ENCODE measurements at places on chromosomes 5 and 9.

GRCh38 chr9:36462245-36462644, 62.2 kb upstream of the RNF38 start:
- DNase-seq, result no peak

DNA sequence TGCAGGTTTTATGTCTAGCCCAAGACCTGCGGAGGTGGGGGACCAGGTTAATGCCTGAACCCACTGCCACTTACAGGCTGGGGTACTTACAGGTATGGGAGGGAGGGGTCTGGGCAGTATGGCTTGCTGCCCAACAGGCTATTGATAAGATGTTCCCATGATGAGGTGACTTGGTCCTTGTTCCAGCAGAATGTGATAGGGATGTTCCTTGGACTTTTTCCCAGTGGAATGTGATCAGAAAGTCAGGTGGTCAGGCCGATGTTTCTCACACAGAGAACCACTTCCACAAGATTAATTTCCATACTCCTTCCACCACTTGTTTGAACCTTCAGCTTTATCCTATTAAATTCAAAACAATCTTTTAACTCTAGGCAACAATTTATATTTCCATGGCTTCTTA, 27.0 kb upstream of the GPX3 start:
- DNase-seq, result no peak

DNA sequence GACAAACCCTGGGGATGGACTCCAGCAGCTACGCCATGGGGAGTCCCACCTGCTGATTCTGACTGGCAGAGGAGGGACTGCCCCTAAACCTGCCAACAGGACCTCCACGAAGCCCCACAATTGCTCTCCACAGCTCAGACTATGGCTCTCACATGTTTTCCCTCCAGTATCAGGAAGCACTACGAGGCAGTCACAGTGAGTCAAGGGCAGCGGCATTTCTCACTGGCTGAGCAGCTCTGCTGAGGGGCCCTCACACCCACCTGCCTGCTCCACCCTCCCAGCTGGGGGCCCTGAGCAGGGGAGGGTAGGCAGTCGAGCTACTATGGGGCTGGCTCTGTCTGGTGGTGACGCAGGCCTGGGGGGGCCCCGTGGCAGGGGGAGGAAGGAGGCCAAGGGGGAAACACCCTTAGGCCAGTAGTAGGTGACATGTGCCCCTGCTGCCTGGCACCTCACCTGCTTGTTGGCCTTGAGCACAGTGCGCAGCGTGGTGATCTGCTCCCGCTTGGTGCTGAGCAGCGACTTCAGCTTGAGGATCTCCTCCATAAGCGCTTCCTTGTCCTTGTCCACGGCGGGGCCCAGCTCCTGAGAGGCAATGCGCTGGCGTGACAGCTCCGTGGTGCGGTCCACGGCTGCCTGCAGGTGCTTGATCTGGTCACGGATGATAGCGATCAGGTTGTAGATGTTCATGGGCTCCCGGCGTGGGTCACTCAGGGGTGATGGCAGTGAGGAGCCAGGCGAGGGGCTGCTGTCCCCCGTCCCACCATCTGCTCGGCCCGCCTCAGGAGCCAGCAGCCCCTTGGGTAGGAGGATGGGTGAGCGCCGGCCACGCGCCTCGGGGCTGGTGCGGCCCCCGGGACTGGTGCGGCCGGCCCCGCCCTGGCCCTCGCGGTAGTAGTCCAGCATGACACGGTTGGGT, 46.3 kb downstream of the BICD2 start:
- no peak for DNase-seq

GRCh38 chr9:96464426-96464825, 14.5 kb downstream of the HABP4 start:
- no peak for DNase-seq

GRCh38 chr5:90590-91547, 1.1 kb upstream of the PLEKHG4B start:
- DNase-seq, result no peak

- no peak for DNase-seq
Observed at GRCh38 chr5:109394806-109395205, 15.0 kb downstream of the PJA2 start.

DNA sequence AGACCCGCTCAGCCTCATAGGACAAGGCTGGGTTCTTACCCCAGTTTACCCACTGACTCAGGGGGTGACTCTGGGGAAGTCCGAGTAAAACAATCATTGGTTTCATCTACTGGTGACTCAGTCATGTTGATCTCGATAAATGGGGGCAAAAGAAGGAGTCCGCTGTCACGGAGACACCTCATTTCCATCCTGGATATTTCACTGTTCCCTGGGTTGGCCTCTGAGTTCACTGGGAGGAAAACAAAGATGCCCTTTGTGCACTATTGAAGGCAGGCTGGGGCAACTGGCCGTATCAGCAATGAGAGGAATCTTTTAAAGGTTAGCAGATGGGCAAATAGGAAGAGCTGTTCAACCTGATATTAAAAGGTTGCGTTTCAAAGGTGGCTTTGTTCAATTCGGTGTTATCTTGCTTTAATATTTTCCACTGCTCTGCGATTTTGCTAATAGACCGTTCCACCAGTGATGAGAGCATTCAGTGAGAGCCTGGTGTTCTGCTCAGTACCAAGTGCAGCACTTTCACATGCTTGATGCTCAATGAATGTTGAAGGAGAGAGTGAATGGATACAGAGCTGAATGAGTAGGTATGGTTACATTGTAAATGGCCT, 110.2 kb upstream of the EGFLAM start:
- no peak for DNase-seq

DNA sequence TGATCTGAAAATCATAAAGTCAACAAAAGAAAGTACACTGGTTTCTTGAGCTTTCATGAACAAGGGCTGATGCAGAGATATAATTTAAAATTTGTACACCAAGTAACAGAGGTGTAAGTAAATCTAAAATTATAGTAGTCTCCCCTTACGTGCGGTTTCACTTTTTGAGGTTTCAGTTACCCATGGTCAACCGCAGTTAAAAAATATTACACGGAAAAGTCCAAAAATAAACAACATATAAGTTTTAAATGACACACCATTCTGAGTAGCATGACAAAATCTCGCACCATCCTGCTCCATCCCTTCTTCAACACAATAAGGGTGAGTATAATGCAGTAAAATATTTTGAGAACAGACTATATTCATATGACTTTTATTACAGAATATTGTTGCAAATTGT, 54.4 kb downstream of the AUH start:
- DNase-seq, result peak; percentile 61

- DNase-seq, result no peak
Observed at GRCh38 chr5:66739021-66739420, 142.8 kb downstream of the MAST4 start.

DNA sequence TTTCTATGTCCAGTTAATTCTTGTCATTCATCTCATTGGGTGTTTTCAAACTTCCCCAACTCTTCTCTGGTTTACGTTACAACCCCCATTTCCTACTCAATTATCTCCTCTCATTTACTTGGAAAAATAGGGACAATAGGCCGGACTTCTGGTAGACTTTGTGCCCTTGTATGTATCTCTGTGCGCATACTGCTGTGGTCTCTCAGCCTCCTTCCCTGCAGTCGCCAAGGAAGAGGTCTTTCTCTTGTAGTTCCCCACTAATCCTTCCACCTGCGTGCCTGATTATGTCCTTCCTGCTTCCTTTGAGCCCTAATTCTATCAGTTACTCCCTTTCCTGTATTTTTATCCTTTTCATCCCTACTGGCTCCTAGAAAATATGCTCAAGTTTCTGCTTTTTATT, 176.3 kb downstream of the GDNF start:
- DNase-seq, result no peak

DNA sequence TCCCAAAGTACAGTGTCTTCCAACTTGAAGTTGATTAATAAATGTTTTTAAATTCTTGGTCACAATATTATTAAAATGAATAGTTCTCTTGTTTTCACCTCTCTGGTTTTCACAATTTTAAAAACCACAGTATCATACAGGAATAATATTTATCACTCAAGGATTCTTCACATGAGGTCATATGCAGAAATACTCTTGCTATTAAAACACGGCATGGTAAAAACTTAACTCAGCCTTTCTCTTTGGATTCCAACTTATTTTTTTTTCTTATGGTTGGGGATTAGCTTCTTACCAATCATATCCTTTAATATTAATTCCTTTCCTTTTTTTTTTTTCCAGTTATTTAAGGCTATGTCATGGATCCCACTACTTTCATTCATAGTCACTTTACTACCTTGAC, 289.4 kb downstream of the ADAMTS6 start:
- no peak for DNase-seq

DNA sequence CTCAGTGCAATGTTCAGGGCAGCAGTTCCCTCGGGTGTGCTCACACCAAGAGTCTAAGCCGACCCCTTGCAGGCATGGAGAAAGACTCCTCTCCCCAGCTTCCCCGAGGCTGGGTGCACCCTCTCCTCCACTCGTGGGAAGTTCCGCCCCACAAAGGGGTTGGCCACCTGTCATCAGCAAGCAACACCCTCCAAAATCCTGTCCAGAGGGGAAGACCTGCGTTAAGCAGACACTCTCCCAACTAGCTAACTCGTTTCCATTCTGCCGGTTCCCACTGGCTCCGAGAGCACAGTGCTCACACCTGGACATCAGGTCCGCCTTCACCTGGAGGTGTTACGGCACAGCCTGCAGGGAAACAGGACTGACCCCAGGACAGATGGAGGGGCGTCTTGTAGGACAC, 117.9 kb upstream of the IRX4 start:
- DNase-seq, result no peak

DNA sequence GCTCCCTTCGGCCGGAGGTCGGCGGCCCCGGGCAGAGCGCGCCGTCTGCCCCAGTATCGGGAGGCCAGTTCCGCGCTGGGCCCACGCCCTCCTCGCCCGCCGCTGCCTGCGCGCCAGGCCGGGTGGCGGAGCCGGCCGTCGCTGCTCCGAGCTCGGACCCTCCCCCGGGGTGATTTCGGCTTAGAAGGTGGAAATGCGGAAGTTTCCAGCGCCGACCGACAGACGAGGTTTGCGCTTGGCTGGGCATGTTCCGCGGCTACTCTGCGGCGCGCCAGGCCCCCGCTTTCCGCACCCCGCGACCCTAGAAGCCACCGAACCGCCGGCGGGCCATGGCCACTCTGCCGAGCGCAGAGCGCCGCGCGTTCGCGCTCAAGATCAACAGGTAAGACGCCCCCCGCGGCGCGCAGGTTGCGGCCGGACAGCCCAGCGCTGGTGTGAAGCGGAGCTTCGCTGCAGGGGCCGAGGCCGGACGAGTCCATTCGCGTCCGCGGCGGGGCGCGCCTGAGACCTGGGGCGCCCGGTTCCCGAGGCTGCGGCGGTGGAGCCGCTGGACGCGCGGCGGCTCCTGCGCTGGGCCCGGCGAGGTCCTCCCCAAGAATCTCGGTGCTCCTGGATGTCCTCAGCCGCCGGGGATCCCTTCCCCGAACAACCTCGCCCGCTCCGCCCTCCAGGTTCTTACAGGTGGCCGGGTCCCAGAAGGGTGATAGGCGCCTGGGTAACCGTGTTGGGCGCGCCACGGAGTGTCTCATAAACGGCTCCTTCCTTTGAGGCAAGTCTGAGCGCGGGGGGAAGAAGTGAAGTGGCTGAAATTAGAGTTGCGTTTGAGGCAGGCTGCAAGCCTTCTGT, at the start of gene DOCK8:
Gene DOCK8 (plus strand): TSS at position 218 of the 846 bp plus-strand sequence. CDS start 112 bp downstream, at position 330.
- DNase-seq, result peak; percentile 65

DNA sequence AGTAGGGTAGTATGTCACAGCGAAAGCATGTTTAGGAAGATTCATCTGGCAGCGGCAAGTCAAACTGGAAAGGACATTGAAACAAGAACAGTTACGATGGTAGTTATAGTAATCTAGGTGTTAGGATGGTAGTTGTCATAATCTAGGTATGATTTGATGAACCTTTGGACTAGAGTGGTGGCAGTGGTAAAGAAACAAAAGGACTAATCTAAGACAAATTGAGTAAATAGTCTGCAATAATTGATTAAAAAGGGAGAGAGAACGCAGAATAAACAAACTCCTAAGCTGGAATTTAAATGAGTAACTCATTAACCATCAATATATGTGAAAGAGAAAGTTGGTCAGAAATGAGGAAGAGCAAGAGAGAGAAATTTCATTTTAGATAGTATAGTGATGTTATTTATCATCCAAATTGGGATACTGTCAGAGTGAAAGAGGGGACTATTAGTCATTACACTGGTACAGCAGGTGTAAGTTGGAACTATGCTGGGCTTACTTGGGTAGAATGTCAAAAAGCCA, 56.8 kb downstream of the MTREX start:
- peak; percentile 19 for DNase-seq

DNA sequence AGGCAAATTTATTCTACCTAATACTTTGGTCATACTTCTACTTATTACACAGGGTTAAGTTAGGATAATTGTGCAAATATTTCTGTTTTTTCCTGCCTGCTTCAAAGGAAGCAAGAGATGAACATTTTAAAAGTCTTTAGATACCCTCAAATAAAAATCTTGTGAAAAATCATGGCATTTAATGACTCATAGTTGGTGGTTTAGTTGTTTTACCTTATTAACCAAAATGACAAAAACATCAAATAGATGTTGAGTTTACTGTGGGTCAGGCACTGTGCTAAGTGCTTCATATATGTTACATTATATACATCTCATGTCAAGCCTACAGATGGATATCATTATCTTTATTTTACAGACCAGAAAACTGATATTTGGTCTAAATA, 54.4 kb downstream of the ZNF474 start:
- DNase-seq, result no peak

- DNase-seq, result peak; percentile 34
Observed at GRCh38 chr5:137360607-137361006, 138.5 kb downstream of the SPOCK1 start.

DNA sequence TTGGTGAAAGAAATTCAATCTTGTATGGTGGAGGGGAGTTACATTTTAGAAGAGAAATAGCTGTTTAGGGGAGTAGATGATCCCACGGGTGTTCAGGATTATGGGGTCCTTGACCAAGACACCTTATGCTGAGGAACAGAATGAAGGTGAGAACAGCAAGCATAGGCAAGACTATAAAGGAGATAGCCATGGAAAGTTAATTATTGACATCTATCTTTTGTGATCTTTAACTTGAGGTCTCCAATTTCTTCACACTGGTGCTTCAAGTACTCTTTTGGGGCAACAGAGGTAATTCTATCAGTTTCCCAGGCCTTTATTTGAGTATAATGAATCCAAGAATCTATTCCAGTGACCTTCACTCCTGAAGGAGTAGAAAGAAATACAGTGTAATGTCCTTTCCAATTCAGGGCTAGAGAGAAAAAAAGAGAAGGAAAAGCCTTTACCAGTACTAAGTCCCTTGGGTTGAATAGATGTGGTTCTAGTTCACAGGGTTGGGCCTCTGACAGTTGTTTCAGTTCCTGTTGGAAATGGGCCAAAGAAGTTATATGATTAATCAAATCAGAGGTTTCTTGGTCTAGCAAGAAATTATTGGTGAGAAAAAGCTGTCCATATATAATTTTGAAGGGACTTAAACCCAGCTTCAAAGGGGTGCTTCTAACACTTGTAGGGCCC, 2104.1 kb upstream of the ACO1 start:
- peak; percentile 89 for DNase-seq

- DNase-seq, result peak; percentile 44
Observed at GRCh38 chr5:124713595-124713994, 32.8 kb downstream of the ZNF608 start.

GRCh38 chr9:75432888-75433287, 344.6 kb downstream of the OSTF1 start:
- DNase-seq, result no peak
